ENCODE measurements at places on chromosomes 5 and 9.

DNA sequence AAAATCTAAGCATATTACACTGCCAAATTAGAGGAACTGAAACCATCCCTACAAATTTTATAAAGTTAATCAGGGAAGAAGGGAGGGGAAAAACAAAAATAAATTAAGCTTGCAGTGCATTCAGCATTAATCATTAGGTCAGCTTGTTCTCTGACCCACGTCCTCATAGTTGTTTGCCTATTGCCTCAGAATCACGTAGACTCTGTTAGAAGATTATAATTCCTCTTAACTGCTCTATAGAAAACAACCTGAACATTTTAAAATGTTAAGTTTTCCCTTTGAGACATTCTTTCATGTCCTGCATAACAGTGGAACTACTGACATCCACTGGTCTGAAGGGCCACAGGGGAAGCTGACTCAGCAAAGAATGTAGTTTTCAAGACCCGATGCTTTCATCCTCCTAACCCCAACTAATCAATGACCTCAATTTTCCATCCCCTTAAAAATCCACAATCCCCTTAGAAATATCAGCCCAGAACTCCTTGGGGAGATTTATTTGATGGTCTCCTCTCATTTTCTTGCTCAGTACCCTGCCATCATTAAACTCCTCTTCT, 112.4 kb downstream of the FBXO4 start:
- no peak for DNase-seq

GRCh38 chr9:31259824-31260223, 1124.6 kb upstream of the ACO1 start:
- DNase-seq, result no peak

GRCh38 chr5:101943784-101944183, 352.3 kb downstream of the SLCO4C1 start:
- no peak for DNase-seq

GRCh38 chr5:132381614-132382013, 12.1 kb downstream of the SLC22A5 start:
- DNase-seq, result no peak

GRCh38 chr9:98360176-98360708, 104.8 kb upstream of the TBC1D2 start:
- DNase-seq, result no peak

- DNase-seq, result no peak
These were observed 333.3 kb downstream of the AGTPBP1 start for GRCh38 chr9:85408494-85408893.

DNA sequence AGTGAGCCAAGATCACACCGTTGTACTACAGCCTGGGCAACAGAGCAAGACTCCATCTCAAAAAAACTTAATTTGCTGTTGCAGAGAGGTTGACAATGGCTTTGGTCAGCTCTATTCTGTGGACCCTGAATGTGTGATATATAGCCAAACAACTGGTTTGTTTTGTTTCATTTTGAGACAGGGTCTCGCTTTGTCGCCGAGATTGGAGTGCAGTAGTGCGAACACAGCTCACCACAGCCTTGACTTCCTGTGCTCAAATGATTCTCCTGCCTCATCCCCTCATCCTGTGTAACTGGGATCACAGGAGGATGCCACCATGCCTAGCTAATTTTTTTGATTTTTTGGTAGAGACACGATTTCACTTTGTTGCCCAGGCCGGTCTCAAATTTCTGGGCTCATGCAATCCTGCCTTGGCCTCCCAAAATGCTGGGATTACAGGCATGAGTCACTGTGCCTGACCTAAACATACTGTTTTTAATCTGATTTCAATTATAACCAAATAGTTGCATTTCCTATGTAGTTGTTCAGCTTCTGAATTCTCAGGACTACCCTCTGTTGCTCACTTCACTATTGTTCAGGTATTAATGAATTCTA, 9.8 kb downstream of the RNF183 start:
- no peak for DNase-seq

GRCh38 chr5:38642189-38642911, 85.9 kb upstream of the LIFR start:
- DNase-seq, result no peak

DNA sequence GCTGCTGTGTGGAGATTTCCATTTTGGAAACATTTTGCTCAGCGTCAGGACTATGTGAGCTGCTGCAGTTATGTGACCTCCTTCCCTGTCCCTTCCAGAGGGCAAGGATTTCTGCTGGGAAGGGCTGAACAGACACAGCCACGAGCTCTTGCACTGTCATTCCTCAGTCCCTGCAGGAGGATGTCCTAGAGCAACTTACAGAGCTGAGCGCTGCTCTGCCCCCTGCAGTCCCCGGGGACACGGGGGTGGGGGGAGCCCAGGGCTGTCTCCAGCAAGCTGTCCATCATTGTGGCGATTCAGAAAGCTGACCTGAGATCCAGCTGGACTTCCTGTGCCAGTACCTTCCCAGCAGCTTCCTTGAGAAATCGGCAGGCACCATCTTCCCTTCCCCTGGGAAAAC, 28.0 kb upstream of the MAP1B start:
- no peak for DNase-seq

DNA sequence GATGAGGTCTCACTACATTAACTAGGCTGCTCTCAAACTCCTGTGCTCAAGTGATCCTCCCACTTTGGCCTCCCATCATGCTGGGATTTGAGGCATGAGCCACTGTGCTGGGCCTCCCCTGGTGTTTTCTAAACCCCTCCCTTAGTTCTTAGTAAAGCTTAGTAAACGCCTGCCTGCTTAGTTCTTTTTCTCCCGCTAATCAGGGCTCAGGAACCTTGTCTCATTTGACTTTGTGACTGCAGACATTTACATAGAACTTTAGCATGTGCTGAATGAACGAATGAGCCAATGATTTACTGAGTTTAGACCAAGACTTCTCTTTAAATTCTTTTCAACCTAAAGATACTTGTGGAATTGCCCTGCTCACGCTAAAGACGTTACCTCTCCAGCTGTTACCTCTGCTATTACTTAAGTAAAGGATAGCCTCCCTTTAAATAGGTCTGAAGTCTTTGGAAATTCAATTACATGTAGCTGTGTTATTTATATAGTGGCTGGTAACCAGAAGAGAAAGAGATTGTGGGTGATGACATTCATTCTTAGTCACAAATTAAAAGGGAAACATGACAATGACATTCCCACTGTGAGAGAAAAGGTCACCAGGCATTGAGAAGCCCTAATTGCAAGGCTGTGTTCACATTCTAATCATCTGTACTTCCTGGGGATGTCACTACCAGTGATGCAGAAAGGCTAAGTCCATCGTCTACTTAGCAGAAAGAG, 18.6 kb upstream of the SUSD1 start:
- DNase-seq, result no peak

DNA sequence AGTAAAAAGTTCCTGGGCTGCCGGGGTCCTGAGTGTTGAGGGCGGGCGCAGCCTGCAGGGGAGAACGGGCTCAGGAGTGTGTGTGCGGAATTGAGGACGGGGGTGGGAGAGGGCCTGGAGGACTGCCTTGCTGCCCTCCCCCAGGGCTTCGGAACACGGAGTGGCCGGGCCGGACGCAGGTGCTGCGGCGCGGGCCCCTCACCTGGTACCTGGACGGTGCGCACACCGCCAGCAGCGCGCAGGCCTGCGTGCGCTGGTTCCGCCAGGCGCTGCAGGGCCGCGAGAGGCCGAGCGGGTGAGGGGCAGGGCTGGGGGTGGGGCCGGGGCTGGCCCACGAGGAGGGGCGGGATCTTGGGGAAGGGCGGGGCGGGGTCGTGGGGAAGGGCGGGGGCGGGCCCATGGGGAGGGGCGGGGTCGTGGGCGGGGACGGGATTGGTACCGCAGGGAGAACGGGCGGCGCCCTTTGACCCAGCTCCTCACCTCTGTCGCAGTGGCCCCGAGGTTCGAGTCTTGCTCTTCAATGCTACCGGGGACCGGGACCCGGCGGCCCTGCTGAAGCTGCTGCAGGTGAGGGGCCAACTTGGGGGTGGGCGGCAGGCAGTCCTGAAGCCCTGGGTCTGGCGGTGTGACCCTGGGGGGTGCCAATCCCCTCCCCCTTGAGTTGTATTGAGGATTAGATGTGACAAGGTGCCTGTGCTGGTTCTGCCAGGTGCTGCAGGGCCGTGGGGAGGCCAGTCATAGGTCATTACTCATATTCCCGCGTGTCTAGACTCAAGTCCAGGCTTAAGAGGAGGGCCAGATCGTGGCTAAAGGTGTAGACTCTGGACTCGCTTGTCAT, 7.1 kb downstream of the FPGS start:
- DNase-seq, result no peak

GRCh38 chr9:98518556-98518955, 190.2 kb downstream of the GABBR2 start:
- no peak for DNase-seq

GRCh38 chr5:96177303-96177869, 215.7 kb upstream of the ELL2 start:
- no peak for DNase-seq

DNA sequence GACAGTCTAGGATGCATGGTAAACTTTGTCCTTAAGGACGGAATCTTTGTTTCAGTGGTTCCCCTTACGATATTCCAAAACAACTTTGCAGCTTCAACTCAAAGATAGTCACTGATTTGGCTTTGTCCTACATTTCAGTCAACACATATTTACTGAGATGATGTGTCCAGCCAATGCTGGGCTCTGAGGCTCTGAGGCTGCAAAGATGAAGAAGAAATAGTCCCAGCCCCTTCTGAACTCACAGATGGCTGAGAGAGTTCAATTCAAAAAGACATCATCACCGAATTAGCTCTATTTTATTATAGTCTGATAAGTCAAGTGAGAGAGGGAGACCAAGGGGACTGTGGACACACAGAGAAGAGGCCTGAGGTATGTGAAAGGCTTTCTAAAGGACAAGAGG, 544.0 kb downstream of the ACTL7B start:
- DNase-seq, result no peak

Measured in activated naive CD4-positive, alpha-beta T cell treated with anti-CD3 and anti-CD28 coated beads, Interleukin-2, amount 50 U/mL, for 72 hours (primary cell).